ENCODE measurements at places on chromosomes 2 and 18.
A peak's percentile ranks its signal among the peaks of the same experiment; 100 is the strongest.

- no peak for DNase-seq
Observed at GRCh38 chr2:145753966-145754365, 1234.0 kb upstream of the ZEB2 start.

DNA sequence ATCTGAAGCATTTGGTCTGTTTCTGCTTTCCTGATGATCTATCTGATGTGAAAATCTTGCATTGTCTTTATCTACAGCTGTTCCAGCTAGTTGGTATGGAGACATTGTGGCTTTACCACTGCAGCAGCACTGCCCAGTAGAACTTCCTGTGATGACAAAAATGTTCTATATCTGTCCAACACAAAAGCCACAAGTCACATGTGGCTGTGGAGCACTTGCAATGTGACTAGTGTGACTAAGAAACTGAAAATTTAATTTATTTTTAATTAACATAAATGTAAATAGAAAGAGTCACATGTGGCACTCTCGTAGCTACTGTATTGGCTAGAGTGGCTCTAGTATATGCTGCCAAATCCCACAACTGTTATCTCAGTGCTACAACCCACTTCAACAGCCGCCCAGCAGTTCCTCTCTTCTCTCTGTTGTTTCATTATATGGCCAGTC, 425.7 kb downstream of the SETBP1 start:
- peak; percentile 69 for DNase-seq

DNA sequence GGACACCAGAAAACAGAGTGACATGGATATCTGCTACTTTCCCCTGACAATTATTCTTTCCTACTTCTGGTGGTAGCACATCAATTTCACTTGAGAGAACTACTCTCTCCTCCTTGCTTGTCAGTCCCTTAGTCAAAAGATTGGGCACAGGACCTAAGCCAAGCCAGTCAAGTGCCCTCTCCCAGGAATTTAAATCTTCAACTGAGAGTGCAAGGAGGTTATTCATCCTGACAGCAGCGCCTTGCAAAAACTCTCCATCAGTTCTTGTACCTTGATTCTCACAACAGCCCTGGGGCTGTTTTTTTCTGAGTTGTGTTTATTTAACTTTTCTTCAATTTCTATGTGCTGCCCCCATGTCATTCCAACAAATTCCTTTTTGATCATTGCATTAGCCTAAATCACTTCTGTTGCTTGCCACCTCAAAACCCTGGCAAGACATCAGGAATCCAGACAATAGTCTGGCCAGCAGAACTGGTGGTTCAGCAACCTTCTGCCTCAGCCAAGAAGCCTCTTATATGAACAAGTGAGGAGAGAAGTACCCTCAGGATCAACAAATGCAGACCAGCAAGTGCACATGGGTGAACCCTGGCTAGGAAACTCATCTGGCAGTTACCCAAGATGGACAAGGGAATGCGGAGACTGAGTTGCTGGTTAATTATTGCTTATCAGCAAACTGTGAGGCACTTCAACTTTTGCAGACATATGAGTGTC, 19.4 kb downstream of the COL4A3 start:
- no peak for DNase-seq

GRCh38 chr2:175729049-175729706, 272.9 kb downstream of the LNPK start:
- DNase-seq = no peak

DNA sequence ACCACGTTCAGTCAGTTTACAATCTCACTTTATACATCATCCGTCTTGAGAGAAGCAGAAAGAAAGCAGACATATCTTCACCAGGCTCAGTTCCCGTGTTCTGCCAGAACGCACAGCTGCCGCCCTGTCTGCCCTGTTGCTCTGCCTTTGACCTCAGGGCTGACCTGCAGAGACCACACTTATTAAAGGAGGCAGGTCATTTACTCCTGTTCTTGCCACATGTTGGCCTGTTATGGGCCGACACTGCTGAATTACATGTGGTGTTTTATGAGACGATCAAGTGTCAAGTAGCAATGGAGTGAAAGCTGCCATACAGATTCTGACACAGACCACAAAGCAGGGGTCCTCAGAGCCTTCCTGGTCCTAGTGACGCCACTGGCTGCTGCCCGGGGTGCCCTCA, 232.2 kb downstream of the TTC32 start:
- DNase-seq = no peak

GRCh38 chr2:217959723-217960122, 43.1 kb downstream of the TNS1 start:
- no peak for DNase-seq
